GM13977 (cell line): ENCODE measurements at places on chromosomes 3 and 15.
A peak's percentile ranks its signal among the peaks of the same experiment; 100 is the strongest.

DNA sequence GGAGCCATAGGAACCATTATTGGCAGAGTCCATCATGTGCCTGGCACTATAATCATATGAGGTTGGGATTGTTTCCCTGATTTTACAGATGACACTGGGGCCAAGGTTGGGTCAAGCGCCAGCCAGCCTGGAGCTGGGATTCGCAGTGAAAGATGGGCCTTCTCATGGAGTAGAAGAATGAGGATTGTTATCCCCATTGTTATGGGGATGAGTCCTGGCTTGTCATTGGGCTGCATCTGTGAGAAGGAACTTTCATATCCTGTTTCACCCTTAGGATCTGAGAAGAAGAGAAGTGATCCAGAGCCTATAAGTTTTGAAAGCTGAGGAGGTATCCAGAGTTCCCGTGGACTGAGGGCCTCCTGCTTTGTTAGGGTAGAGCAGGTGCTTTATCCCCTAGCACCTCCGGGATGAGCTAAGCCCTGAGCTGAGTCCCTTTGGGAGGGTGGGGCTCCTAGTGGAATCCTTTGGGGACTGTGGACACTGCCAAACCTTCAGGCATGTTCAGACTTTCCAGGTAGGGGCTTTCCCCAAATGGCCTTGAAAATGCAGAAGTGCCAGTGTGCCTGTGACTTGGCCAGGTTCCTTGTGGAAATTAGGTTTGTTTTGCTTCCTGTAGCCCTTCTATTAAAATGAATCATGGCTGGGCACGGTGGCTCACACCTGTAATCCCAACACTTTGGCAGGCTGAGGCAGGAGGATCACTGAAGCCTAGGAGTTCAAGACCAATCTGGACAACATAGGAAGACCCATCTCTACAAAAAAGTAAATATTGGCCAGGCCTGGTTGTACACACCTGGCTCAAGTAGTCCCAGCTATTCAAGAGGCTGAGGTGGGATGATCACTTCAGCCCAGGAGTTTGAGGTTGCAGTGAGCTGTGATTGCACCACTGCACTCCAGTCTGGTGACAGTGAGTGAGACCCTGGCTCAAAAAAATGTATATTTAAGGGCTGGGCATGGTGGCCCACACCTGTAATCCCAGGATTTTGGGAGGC, 30.2 kb upstream of the BSN start:
- no peak for DNase-seq

DNA sequence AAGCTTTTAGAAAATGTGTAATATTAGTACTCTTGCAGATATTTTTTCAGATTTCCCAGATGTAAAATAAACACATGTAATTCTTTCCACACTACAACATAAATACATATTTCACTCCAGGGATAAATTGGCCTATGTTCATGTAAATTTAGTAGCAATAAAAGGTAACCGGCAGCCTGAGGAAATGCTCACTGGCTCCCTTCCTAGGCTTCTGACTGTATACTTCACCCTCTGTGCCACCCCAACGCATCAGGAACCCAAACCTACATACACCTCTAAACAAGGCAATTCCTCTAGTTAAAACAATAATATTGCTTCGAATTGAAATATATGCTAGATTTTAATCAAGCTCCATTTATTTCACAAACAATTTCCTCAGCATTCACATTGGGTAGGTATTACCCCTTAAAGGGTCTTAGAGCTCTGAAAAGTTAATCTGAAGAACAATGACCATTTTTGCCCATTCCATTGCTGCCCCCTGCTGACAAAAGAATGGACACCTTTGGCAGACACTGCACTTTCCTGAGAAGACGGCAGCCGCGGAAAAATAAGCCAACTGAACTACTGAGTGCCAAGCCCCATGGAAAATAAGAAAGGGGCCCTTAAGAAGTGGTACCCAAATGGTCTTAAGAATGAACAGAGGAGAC, 212.5 kb downstream of the OSBPL10 start:
- DNase-seq, result peak; percentile 12

GRCh38 chr3:128205558-128206145, 52.4 kb downstream of the EEFSEC start:
- DNase-seq, result no peak

DNA sequence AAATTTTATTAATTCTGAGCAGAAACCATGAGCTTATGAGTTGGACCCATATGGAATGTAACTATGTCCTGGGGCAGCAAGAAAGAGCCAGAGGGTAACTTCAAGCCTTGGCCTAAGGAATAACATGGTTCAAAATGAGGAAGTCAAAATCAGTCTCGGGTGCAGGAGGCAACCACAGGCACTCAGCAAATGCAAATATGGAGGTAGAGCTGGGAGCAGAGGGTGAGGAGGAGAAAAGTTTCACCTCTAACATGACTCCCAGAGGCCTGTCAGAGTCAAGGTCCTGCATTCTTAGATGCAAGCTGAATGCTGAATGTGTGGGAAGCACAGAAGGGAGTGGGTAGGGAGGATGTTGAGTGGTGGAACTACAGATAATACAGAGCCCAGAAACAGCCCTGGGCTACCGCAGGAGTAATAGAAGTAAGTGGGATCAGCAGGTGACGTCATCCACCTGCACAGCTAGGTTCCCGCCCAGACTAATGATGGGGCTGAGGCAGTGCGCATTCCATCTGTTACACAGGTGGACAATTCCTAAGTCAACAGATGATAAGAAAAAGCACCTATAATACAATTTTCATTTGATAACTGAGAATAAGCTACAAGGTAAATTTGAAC, 279.8 kb upstream of the ARRDC4 start:
- no peak for DNase-seq

DNA sequence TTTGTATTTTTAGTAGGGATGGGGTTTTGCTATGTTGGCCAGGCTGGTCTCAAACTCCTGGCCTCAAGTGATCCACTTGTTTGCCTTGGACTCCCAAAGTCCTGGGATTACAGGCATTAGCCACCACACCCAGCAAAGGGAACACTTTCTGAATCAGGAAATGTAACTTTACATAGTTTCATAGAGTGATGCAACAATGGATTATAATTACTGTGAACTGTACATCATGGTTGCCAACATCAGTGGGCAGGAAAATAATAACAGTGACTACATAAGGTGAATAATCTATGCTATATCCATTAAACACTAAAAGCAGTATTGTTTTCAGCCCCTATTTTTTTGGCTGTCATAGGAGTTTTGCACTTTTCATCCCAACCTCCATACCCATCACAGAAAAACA, 5.0 kb upstream of the KPNA1 start:
- DNase-seq, result no peak
